Cortex of kidney (tissue), 1 donor: ENCODE measurements at places on chromosomes 11 and 22.

DNA sequence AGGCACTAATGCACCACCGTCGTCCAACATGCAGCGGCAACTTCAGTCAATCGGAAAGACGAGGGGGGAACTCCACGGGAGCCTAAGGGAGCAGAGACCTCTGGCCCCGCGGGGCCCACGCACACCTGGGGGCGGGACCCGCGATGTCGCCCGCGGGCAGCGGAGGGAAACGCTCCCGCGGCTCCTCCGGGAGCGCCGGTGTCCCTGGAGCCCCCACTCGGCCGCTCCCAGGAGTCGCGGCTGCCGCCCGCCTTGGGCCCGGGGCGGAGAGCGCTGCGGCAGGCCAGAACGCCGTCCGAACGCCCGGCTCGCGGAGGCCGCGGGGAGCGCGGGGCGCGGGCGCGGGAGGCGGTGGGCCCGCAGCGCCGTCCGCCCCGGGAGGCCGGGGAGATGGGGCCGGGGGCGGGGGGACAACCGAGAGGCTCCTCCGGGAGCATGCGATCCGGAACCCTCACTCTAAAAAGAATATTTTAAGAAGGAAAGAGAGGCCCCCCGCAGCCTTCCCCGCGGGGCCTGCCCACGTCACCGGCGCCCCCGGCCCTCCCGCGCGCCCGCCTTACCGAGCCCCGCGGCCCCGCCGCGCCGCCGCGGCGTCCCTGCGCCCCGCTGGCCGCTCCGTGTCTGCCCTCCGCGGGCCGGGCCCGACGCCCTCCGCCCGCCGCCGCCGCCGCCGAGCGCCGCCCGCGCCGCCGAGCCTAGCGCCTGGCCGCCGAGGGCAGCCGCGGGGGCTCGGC, 86.6 kb upstream of the ARHGAP32 start:
- no peak for DNase-seq

- no peak for DNase-seq
These were observed 217.4 kb downstream of the BARX2 start for GRCh38 chr11:129593098-129593497.

DNA sequence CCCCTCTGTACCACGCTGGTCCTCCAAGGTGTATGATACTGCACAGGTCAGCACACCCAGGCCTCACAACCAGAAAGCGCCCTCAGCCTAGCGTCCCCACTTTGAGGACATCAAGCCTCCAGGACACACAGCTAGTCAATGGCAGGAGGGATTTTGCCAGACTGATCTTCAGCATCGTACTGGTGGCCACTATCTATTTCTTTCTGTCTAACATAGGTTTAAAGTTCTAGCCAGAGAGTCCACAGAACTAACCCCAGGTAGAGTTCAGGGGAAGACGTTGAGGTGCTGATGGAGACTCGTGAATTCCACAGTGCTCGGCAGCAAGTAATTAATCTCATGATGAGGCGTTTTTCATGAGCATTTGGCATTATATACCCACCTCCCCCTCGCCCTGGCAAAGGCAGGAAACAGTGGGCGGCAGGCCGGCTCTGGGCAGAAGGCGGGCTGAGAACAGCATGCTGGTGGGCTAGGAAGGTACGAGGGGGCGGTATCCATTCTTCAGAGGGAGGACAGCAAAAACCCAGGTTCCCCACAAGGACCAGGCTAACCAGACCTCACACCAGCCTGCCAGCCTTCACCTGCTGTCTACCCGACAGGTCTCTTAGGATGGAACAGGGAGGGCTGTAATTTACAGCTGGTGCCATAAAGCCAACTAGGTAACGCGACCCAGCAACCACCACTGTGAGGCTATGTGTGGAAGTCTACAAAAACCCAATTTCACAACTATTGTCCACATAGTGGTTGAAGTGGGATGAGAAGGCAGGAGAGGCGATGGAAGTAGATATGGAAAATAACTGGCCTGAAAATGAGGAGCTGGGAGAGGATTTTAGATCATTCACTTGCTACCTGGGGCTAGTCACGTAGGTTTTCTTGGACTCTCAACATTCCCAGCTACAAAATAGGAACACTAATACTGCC, 18.5 kb downstream of the MYH9 start:
- DNase-seq: no peak

DNA sequence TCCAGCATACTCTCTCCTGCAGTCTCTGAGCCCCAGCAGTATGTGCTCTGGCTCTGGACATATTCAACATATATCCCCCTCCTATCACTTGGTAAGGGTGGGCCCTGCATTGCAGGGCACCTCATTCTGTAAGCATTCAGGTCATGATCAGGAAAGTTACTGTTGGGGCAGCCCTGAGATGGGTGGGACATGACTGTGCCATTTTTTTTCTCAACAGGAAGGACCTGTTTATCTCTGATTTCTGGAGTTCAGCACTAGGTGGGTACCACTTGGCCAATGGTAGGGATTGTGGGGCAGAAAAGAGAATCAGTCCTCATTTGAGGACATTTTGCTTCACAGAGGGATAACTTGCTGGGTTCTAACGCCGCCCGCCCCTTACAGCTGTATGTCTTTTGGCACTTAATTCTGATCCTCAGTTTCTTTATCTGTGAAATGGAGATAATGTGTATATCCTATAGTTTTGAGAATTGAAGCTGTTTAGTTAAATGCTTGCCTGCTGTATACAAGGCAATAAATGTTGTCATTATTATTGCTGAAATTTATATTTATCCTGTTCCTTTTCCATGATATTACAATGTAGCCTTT, 2.2 kb downstream of the SRRD start:
- no peak for DNase-seq

GRCh38 chr22:40782521-40782920, 36.6 kb downstream of the SLC25A17 start:
- no peak for DNase-seq

- no peak for DNase-seq
These were observed 10.1 kb upstream of the PDGFB start for GRCh38 chr22:39254789-39255298.

DNA sequence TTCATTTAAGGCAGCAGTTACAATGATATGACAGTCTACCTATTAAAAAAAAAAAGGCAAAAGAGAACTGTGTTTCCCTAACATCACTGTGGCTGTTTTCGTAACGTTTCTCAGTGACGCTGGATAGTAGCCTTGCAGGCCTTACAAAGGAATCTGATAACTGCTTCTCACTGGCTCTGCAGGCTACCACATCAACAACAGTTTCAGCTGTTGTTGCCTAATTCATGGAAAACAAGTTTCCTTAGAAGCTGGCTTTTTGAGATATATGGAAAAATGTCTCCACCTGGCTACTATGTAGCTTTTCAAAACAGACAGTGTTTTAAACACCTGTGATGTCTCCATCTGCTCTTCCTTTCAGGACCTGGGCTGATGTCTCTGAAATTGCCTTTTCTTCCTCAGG, 3.8 kb downstream of the OR51V1 start:
- no peak for DNase-seq

DNA sequence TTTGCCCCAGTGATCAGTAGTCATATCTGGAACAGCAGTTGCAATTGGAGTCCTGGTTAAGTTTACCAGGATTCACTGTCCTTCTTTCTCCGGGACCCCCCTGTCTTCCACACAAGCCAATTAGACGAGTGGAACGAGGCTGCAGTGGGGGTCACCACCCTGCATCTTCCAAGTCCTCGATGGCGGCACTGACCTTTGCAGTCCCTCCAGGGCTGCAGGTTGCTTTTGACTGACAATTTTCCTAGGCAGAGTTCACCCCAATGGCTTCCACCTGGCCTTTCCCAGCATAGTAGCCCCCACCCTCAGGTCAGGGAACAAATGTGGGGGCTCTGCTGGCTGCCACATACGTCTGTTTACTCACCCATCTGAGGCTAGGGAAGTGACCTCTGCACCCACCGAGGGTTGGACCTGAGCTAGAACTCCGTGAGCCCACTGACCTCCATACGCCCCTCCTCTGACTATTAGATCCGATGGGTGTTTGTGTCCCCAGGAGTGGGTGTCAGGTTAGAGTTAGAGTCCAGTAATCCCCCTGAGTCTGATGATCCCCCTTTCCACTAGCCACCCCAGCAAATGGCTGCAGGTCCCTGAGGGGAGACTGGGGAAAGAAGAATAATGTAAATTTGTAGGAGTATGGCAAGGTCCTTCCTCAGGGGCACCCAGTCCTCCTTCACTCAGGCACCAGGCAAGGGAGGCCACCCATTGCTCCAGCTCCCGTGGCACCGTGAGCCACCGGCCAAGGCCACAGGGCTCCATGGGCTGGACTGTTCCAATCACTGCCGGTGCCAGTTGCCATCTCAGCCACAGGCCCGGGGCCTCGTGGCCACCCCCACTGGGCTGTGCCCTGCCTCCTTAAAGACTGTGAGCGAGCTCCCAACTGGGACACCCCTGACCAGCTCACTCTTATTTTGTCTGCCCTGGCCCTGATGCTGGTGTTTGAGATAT, 5.5 kb downstream of the C11orf21 start:
- DNase-seq: no peak

DNA sequence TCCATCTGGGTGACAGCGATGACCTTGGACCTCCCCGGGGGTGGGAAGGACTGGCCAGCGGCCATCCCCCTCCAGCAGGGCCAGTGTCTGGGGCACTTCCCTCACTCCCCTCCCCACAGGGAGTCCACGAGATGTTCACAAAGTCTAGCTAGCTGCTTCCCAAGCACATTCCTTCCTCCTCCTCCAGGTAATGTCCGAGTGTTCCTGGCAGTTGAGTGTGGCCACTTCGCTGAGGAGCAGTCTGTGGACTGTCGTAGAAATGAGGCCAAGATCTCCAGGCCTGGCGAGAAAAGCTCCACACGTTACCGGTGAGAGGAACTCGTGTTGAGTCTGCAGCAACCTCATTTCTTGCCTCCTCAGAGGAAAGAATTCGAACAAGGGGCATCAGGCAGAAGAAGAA, 425.5 kb downstream of the BRD1 start:
- no peak for DNase-seq

- no peak for DNase-seq
These were observed 11.1 kb downstream of the UFD1 start for GRCh38 chr22:19467912-19468311.

- no peak for DNase-seq
These were observed 54.7 kb downstream of the FBXO7 start for GRCh38 chr22:32528984-32529982.

DNA sequence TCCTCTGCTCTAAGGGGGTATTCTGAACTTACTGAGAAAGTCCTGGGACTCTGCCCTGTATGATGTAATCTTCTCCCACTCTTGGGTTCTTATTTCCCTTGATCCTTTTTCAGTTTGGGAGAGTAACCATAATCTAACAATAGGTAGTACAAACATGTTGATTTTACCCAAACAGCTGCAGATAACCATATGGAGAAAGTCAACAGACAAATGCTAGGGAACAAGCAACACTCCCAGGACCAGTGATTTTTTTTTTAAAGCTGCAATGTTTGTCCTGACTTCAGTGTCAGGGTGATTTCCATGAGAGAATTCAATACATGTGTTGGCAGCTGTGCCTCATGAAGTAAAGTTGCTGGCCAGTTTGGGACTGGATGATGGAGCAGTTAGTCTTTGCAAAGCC, 156.5 kb downstream of the FCHSD2 start:
- no peak for DNase-seq

DNA sequence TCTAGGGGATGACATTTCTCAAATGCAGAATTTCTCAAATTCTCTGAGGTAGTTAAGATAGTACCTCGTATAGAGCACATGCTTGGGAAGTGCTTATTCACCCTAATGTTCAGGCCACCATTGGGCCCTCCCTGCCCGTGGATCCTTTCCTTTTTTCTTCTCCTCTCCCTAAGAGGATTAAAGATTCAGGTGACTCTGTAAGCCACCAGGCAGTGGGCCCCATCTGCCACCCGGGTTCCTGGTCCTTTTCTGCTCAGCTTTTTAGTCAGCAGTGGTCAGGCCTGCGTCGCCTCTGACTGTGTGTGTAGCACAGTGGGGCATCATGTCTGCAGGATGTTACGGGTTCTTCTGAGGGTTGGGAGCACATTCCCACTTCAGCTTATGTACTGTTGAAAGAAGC, 7.2 kb downstream of the CEP164 start:
- no peak for DNase-seq

DNA sequence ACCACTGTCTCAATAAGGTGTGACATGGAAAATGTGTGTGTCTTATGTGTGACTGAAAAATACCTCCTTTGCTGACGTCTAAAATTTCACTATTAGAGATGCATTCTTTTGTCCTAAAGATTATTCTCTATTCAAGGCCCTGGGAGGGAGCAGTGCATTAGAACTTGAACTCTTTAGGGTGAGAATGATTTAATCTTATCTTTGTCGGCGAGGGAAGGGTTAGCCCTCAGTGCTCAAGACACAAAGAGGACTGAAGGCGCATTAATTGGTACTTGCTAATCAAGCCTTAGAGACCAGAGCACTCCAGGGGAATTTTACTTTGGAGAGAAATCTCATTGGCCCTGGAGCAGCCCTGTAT, 29.8 kb upstream of the PLET1 start:
- DNase-seq: no peak

GRCh38 chr11:107606141-107606540, 15.2 kb downstream of the ELMOD1 start:
- no peak for DNase-seq

- no peak for DNase-seq
These were observed 6.4 kb downstream of the SELENOM start for GRCh38 chr22:31100762-31101525.

DNA sequence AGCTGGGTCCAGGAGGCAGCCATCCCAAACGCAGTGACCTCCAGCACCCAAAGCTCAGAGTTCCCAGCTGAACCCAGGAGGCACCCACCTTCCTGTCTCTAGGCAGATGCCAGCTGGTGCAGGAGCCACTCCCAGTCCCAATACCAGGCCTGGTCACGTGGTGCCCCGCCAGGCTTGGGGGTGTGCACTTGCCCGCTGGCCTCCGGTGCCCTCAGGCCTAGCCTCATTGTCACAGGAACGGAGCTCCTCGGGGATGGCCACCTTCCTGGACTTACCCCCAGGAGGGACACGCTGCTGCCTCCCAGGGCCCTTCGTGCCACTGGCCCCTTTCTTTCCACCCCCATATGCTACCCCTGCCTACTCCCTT, 4.6 kb downstream of the BID start:
- no peak for DNase-seq

DNA sequence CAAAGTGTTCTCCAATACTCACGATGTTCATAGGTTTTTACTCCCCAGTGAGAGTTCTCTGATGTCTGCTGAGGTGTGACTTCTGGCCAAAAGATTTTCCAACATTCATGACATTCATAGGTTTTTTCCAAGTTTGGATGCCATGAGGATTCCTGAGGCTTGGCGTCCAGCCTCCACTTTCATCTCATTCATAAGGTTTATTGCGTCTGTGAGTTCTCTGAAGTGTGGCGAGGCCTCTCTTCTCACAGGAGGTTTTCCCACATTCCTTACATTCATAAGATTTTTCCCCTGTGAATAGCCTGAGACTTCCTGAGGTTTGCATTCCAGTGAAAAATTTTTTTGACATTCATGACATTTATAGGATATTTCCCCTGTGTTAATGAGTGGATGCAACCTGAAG, 1014.1 kb downstream of the LRRC4C start:
- DNase-seq: no peak

GRCh38 chr11:13118194-13118593, 109.1 kb downstream of the RASSF10 start:
- no peak for DNase-seq

GRCh38 chr22:38258895-38259294, 13.9 kb downstream of the TMEM184B start:
- DNase-seq: no peak

DNA sequence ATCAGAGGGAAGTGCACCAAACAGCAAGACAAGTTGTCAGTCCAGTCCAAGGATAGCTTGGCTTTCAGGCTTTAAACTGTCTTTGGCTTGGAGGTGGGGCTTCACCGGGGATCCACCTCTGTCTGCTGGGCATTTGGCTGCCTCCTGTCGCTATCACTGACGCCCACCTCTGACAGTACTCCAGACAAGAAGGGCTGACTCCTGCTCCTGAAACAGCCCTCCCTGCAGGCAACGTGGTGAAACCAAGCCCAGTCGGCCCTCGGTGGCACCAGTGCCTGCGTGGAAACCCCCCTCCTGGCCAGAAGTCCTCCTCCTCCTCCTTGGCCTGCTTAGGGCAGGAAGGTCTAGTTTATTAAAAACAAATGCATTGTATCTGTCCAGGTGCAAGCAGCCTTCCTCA, 16.9 kb downstream of the DHCR7 start:
- no peak for DNase-seq
